ENCODE measurements at places on chromosomes 4 and X.

DNA sequence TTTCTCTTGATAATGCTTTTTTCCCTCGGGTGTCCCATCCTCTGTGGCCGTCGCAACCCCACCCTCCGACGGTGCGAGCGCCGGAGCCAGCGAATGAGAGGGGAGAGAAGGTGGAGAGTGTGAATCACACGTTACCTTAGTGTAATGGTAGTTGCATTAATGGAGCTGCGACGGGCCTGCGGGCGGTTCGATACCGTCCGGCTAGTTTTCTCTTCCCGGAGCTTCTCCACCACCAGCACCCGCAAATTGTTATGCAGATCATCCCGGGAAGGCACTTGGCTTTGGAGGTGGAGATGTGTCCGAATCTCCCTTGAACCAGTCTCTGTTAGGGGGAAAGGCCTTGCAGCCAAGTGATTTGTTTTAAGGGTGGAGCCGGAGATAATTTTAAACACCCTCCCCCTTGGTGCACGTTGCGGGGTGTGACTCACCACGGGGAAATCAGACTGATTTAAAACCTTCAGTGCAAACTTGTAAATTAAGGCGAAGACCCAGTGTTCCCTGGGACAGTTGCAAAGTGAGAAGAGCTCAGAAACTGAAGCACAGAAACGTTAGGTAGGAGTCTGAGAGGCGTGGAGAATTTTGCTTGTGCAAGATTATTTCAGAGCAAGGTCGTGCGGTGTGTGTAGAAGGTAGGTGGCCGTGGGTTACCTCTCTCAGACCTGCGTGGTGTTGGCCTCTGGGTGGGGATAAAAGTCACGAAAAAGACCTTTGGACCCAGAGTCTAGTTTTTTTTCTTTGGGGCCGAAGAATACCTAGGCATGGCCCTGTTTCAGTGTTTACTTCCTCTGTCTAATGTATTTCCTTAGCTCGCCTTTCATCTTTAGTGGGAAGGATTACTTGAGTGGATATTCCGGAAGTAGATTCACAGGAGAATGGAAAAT, 1.3 kb downstream of the AFF1 start:
- peak; percentile 63 for DNase-seq

- DNase-seq = no peak
Measured at GRCh38 chr4:8674311-8674885, 81.8 kb downstream of the CPZ start.

- no peak for DNase-seq
Measured at GRCh38 chr4:73979407-73979957, 2.3 kb downstream of the PF4 start.

DNA sequence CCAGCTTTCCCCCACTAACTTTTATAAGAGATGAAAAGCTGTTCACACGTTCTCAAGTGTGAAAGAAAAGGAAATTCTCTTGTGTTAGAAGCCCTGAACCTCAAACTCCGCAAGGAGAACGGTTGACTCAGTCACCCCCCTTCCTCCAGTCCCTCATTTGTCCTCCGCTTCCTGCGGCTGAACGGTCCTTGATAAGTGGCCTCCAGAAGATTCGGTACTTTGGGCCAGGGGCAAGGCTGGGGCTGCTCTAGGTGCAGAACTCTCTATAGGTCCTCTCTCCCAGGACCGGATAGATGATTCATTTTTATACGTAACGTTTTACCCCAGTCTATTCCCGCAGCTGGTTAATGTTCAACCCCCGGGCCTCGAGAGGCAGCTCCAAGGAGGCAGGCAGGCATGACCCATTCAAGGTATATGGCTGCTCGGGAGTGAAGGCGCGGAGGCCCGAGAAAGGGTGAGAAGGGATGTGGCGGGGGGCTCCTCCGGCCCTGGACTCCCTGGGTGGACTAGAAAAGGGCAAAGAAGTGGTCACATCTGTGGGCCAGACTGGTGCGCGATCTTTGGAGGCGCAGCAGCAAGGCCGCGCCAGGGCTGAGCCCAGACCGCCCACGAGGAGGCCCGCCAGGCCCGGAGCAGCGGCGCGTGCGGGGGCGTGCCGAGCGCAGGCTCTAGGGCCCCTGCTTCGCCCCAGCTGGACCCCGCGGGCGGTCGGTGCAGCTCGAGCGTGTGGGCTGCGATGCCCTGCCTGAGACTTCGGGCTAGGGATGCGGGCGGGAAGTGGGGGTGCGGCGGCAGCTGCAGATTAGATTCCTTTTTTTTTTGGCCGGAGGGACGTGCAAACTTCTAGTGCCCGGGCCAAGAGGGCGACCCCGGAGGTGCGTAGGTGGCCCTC, 11.7 kb downstream of the PITX2 start:
- no peak for DNase-seq

GRCh38 chr4:155039162-155039561, 169.3 kb upstream of the NPY2R start:
- no peak for DNase-seq

GRCh38 chrX:28127662-28128061, 146.4 kb upstream of the DCAF8L1 start:
- no peak for DNase-seq

DNA sequence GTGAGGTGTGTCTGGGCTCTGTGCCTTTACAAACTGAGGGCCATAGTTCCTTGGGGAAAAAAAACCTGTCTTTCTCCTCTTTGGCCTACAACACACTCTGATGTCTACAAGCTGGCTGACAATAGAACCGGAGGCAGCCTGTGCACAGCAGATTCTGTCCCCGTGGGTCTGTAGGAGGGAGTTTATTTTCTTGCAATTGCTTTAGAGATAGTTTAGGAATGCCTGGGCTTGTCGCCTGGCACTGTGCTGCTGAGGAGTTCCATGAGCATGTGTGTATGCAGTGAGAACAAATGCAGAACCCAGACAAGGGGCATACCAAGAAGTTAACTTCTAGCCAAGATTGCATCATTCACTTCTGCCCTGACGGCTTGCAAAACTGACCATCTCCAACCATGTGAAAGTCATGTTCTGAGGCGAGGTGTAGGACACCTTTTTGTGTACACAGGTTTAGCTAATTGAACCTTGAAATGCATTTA, 54.1 kb downstream of the CCNI start:
- no peak for DNase-seq

GRCh38 chr4:125719987-125720386, 405.2 kb downstream of the FAT4 start:
- DNase-seq = no peak

GRCh38 chrX:153816831-153817690, 13.3 kb downstream of the PDZD4 start:
- DNase-seq = no peak

DNA sequence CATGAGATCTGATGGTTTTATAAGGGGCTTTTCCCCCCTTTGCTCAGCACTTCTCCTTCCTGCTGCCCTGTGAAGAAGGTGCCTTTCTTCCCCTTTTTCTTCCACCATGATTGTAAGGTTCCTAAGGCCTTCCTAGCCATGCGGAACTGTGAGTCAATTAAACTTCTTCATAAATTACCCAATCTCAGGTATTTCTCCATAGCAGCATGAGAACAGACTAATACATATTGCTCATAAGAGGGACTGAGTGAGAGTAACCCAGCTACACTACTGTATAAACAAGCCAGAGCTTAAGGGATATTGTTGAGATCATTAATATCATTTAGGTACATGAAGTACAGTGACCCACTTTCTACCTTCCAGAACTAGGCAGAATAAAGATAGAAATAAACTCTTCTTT, 102.9 kb downstream of the TEX13A start:
- no peak for DNase-seq

DNA sequence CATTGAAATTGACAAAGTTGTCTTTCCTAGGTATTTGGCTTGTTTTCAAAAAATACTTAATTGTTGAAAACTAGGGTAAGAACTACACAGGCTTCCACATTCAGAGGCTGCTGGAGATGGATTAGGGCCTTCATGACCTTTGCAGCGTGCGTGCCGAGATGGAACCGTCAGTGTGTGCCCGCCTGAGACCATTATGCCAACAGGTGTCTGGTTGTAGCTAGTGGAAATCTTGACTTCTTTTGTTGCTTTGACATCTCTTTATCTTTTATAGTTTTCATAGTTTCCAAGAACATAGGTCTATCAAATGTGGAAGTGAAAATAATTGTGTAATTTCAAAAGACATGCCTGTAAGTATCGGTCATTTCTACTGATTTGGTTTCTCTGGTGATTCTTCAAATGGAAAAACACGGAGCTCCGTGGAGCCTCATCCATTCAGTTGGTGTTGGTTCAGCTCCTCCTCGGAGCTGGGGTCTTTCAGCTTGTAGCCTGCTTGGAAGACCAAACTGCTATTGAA, 38.9 kb upstream of the CLCN4 start:
- DNase-seq = no peak

DNA sequence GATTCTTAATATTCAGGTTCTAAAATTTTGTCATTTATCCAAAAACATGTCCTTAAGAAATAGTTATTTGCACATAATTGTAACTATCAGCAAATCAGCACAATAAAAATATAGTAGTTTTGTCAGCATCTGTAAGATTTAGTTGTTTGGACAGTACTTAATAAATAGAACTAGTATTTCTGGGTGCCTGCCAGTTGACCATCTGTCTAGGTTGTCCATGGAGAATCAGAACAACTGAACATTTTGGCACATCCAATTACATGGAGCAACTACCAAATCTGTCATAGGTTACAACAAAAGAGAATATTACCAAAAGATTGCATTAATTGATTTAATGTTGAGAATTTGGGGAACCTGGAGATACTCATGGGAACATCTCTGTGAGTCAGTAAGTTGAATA, 305.5 kb upstream of the TACR3 start:
- peak; percentile 3 for DNase-seq

- no peak for DNase-seq
Measured at GRCh38 chr4:46387956-46388355, 2.0 kb downstream of the GABRA2 start.

DNA sequence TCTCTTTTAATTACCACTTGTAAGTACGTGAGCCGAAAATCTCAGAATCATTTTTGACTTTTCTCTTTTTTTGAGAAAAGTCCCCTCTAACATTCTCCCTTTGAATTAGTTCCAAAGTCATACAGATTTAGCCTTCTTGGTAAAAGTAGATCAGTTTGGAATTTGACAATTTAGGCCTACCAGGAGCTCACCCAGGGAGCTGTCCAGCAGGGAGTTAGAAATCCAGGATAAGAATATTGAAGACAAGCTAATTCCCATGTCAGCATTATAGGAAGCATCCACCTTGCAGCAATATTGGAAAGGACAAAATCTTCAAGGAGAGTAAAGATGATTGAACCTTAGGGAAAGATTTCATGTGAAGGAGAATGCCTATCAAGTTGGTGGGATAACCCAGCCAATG, 352.2 kb upstream of the CPEB2 start:
- no peak for DNase-seq

GRCh38 chr4:14853176-14853943, 148.9 kb upstream of the CPEB2 start:
- no peak for DNase-seq

- no peak for DNase-seq
Measured at GRCh38 chr4:15689540-15689939, 7.9 kb downstream of the FAM200B start.

DNA sequence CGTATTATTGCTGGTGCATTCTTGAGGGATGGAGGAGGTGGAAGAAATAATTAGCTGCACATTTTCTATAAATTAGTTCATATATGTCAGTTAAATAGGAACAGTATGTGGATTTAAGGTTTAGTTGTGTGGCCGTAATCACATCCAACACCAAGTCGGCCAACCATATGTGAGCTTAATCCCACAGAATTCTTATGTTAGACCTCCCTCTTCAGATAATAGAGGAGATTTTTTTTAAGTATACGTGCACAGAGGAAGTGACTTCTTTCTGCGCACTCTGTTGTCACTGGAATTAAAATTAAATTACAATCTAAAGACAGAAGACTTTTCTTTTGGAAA, 2.1 kb downstream of the SEPTIN11 start:
- DNase-seq = peak; percentile 41

DNA sequence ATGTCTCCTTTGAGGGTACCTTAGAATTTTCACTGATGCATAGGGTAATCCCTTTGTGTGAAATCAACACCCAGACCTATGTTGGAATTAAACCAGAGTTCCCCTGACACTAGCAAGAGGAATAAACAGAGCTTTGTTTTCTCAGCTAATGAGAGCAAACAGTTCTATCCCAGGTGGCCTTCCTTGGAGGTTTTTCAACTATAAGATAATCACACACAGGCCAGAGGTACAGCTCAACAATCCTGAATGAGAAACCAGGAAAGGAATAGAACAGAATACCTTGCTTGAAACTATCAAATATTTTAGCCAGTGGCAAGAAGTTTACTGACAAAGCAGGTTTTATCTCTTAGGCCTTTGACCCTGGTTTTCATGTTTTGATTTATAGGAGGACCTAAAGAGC, 100.2 kb downstream of the OTC start:
- no peak for DNase-seq

DNA sequence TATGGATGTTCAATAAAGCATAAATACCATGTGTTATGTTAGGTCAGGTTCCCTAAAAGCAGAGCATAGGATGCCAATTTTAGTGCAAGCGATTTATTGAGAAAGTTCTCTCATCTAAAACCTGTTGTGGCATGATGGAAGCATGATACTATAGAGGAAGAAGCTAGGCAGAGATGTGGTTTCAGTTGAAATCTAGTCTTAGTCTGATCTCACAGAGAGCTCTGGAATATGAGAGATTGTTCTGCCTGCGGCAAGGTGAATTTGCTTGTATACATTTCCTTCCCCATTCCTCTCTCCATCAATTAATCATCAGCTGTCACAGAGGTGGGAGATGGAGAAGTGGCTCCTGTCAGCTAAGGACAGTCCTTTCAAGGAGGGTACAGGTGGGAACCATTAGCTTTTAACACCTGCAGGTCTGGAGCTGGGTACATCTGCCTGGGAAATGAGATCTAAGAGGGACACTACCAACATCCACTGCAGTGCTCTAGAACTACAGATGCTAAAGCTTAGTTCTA, 252.4 kb downstream of the CFAP299 start:
- DNase-seq = no peak

DNA sequence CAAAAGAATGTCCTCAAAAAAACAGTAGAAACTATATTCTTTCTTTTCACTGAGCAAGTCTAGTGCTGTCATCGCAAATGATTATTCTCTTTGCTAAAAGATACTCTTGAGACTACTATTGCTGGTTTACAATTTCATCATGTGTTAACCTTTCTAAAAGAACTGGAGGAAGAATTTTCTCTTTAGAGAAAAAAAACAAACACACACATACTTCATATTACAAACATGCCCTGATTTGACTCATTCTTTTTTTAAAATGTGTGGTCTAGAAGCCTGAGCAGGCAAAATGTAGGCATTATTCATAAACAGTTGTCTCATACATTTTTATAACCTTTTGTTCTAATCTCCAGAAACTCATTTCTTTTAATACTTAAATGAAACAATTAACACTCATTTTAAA, 60.6 kb upstream of the FAT4 start:
- no peak for DNase-seq

DNA sequence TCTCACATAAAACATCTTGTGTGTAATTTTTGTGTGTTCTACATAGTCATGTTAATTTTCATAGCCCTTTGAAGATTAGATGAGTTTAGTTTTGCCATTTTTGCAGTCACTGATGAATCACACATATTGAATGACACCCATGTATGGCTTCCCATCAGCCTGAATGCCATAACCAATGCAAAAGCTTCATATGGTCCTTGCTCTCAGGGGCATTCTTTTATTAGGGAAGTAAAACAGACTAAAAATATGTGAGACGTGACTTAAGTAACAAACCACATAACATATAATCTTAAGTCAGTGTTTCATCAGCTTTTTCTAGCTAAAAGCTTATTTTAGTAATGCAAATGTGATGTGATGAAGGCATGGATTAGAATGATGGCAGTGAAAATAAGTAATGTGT, 8.2 kb downstream of the SLC25A4 start:
- no peak for DNase-seq

Measured in NCI-H82 (cell line).